ENCODE measurements at places on chromosomes 13 and 19.

GRCh38 chr19:23876261-23876660, 38.4 kb upstream of the ZNF726 start:
- no peak for DNase-seq

DNA sequence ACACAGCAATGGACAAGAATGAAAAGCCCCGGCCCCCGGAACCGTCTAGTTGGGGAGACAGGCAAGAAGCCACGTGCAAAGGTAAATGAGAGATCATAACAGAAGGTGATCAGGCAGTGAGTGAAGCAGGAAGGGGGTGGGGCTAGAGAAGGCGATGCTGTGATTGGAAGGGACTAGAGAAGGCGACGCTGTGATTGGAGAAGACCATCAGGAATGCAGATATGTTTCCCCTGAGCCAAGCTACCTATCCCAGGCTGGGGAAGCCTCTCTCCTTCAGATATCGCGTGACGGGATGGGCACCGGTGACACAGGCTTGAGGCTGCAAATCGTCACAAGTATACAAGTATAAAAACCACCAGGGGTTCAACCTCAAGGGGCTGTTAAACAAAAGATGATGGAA, 21.8 kb downstream of the DCAF15 start:
- DNase-seq, result no peak

- DNase-seq, result no peak
These were observed 6.9 kb upstream of the AMER2 start for GRCh38 chr13:25179011-25179410.

GRCh38 chr19:55247621-55248099, 11.2 kb downstream of the PPP6R1 start:
- no peak for DNase-seq

GRCh38 chr19:55253842-55254624, 4.8 kb downstream of the PPP6R1 start:
- DNase-seq, result no peak

DNA sequence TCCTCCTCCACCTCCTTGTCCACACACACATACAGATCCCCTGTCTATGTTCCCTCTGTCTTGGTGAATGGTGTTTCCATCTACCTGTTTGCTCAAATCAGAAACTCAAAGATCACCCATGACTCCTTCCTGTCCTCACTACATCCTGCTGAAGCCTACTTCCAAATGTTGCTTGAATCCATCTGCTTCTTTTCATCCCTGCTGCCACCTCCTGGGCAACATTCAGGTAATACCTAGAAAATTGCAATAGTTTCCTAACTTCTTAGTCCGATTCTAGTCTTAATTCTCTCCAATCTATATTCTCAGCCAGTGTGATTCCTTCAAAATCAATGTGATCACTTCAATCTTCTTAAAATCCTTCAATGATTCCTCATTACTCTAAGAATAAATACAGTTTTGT, 155.5 kb upstream of the STARD13 start:
- DNase-seq, result peak; percentile 1

- no peak for DNase-seq
These were observed 8.1 kb upstream of the IPO5 start for GRCh38 chr13:97945342-97945741.

DNA sequence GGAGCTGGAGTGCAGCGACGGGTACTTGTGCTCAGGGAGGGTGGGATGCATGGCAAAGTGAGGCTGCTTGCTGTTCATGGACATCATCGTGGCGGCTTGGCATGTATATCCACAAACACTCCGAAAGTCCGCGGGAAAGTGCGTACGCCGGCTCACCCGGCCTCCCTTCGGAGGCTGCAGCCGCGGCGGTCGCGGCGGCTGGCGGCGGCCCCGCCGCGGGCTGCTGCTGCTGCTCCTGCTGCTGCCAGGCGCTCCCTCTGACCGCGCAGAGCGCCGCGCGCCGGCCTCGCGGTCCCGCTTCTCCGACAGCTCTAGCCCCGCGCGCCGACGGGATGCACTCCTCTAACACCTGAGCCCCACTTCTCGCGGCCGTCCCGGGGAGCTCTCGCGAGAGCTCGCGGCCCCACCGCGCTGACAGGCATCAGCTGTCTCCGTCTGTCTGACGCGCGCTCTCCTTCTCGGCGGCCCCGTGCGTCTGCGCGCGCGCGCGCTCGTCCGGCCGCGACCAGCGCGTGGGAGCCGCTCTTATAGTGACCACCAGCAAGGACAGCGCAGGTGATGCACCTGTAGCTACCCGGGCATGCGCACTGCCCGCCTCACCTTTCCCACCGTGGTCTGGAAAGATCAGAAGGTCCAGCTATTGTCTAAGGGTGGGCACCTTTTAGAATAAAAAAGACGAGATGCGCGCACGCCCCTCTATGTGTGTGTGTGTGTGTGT, at the start of gene POU4F1:
Gene POU4F1, minus strand, starts transcription at position 313 of the 718 bp plus-strand sequence. Its CDS starts 226 bp downstream, at position 87.
- DNase-seq, result no peak

DNA sequence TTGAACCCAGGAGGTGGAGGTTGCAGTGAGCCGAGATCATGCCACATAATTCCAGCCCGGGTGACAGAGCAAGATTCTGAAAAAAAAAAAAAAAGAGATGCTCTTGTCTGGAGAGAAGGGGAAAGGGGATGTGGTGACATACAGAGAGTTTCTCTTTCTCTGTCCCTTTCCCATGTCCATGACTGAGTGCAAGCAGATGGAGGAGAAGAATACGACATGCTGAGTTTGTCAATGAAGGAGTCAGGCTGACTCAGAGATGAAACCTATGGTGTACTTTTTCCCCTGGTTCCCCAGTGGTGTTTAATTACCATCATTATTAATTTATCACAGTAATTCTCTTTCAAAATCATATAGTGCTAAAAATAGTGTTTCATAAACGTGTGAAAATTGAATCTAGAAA, 448.8 kb downstream of the FOXO1 start:
- no peak for DNase-seq

DNA sequence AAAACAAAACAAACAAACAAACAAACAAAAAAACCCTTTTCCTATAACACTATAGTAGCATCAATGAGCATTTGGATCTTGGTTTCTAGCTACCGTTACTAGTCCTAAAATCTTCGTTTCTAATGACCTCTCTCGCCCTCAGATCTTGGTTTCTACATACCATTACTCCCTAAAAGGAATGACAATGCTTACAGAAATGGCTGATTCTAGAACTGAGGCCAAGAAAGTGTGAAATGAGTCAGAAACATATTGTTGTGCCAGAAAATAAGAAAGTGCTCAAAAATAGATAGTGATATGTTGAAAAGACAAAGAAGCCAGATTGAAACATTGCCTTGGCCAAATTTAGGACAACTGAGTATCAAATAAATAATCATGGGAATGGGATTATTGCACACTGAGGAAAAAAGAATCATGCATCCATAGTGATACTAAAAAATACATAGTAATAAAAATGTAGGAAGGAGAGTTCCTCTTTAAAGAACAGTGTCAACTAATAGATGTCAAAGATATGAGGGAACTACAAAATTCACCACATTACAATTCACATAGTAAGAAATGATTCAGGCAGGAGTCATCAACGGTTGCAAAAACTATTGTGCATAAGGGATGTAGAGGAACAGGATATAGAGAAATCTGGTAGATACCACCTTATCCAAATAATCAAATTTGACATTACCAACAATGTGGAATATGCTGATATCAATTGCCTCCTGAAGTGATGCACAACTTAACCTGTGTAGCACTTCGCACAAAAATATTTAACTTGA, 386.6 kb downstream of the DIAPH3 start:
- DNase-seq, result no peak

DNA sequence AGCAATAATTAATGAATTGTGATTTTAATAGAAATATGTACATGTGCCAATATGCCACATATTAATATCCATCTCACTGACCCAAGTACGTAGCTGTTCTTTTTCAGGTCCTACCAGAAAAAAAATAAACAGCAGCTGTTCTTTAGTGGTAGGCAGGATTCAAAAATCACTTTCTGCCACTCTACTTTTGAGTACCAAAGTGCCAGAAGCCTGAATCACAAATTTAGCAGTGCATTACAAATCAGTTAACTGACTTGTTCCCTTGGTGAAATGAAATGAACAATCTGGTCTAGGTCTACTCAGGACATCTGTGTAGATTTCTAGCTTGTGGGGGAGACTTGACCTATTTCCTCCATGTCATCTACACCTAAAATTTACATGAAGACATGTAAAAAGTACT, 775.5 kb upstream of the GPC6 start:
- DNase-seq, result no peak

- no peak for DNase-seq
These were observed at the start of gene TUBB4A for GRCh38 chr19:6501740-6502648. TSS of gene TUBB4A (minus strand) at chr19:6502309. CDS start at chr19:6502212, 97 bp downstream.

DNA sequence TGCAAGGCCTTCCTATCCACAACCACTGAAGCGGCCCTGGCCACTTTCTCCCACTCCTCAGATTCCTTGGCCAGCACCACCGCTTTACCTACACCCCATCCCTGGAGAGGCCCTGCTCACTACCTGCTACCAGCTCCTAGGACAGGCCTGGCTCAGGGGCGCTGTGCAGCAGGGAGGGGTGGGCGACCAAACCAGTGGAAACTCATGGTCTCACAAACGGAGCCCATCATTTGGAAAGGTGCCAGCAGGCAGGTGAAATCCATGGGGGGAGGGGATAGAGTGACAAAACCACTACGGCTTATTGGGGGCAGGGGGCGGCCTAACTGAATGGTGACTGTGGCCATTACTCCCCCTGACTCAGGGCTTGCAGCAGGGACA, 27.6 kb downstream of the C19orf47 start:
- no peak for DNase-seq

- DNase-seq, result peak; percentile 27
These were observed 547.0 kb upstream of the SLITRK5 start for GRCh38 chr13:87123987-87124784.

- no peak for DNase-seq
These were observed 11.5 kb upstream of the SPART start for GRCh38 chr13:36357692-36358091.

- no peak for DNase-seq
These were observed 5.4 kb downstream of the LMTK3 start for GRCh38 chr19:48506138-48506733.

DNA sequence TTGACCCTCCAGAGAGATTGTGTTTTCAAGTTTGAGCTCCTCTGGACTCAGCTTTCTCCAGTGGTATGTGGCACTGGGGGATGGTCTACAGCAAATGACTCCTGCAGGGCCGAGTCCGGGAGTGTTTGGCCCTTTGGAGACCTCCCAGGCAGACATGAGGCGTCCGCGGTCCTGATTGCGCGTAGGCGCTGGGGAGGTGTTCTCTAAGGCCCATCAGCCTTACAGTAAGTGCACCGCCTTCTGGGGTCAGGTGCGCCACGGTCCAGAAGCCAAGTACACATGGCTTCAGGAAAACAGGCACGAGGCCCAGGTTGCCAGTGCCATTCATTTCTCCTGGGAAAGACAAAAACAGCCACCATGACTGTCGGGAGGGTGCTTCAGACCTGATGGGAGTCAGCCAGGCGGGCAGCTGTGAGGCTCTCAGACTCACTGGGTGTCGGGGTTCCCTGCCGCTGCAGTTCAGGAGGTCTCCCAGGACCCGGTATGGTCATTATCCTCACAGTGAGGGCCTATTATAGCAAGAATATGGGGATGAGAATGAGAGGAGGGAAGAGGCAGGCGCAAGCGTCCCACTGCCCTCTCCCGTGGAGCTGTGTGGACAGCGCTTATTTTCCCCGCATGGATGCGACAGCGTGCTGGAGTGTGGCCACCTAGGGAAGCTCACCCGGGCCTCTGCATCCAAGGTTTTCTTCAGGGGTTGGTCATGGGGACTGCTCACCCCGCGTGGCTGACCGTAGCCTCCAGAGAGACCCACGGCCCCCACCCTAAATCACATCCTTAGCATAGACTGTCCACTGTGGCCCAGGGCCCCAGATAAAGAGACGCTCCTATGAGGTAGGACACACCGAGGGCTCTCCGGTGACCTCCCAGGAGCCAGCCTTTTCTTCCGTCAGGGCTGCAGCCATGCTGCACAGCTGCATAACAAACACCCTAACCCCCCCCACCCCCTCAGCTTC, 21.8 kb downstream of the CCDC8 start:
- no peak for DNase-seq

DNA sequence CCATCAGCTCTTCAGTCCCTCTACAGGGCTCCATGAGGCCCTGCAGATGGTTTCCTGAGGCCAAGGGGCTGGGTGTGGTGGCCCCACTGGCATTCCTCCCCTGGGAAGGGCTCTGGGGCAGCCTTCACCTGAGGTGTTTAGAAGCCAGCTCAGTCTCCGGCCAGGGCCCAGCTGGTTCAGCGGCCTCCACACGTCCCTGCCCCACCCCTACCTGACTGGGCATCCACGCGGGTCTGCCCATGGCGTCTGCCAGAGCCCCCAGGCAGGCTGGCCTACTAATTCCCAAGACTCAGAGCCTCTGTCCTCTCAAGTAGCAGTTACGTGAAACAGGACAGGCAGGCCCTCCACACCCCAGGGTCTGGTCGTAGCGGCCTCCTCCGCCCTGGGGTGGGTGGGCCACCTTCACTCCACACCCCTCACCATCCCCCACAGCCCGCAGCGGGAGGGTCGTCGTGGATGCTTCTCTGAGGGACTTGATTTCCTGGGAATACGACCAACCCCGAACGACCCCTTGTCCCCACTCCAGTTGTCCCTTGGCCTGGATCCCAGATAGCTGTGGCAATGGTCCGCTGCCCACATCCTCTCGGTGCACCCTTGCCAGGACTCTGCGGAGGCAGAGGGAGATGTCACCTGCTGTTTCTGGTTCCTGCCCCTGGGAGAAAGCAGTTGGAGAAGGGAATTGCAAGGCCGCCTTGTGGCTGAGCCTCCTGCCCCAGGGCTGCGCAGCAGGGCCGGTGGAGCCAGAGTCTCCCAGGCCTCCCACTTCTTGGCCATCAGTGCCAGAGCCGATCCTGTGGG, 24.3 kb downstream of the CAPN12 start:
- no peak for DNase-seq

GRCh38 chr19:7852851-7853769, 21.1 kb downstream of the PRR36 start:
- DNase-seq, result no peak

GRCh38 chr13:36907821-36908220, 12.2 kb downstream of the SMAD9 start:
- DNase-seq, result no peak

DNA sequence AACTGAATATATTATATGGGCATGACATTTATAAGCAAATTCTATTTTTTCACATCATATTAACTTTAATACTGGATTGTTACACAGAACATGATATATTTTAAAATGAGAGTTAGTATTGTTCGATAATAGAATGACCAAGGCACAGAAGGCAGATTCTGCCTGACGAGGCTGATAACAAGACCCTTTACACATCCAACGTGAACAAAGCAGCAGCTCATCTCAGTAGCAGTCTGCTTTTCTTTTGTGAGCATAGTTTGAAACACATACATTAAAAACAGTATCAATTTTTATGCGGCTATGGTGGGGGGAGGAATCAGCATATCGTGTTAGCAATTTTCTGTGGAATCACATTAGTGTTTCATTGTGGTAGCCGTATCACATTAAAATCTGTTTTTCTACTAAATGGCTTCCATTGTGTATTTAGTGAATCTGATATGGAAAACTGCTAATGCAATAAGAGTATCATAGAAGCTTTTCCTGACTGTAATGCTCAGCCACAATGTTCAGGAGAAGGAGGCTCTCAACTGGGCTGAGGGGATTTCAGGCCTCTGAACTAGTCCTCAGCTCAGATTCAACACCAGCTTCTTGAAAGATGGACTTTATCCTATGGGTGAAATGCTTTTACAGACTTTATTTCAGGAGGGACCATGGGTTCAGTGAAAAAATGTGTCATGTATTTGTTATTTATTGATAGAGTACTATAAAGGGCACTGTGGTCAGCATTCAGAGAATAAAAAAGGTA, 4.0 kb downstream of the SMAD9 start:
- no peak for DNase-seq

All from NT2/D1 (cell line).